BE2C (cell line): ENCODE measurements at places on chromosomes 13 and 19.

- DNase-seq, result no peak
These were observed 305.9 kb downstream of the KLF5 start for GRCh38 chr13:73364736-73365135.

DNA sequence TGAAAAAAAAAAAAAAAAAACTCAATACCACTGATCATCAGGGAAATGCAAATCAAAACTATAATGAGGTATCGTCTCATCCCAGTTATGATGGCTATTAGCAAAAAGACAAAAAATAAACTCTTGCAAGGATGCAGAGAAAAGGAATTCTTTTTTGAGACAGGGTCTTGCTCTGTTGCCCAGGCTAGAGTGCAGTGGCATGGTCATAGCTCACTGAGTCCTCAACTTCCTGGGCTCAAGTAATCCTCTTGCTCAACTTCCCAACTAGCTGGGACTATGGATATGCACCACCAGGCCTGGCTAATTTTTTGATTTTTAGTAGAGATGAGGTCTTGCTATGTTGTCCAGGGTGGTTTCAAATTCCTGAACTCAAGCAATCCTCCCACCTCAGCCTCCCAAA, 59.5 kb downstream of the MICU2 start:
- no peak for DNase-seq

GRCh38 chr13:77177646-77178045, 149.2 kb downstream of the MYCBP2 start:
- DNase-seq, result no peak

DNA sequence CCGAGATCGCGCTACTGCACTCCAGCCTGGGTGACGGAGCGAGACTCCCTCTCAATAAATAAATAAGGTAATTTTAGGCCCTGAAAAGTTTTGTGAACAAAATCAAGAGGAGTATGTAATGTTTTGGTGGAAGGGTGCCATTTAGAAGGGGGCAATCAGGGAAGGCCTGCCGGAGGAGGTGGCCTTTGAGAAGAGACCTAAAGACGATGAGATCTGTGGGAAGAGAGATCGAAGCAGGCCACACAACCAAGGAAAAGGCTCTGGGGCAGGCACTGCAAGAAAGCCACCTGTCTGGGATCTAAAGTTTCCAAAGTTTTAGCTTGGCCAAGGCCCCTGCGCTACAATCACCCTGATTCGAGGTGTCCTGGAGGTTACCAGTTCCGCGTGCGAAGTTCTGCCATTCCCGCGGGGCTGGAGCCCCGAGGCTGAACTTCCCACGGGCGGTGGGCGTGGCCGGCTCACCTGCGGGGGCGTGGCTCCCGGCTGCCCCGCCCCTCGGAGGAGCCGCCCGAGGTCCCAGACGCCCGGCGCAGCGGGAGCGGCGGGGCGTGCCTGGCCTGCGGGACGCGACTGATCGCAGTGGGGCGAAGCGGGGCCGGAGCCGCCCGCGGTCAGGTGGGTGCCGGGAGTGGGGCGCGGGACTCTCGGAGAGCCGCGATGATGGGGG, at the start of gene KLC3:
Gene KLC3 (plus strand): TSS at position 519 of the 667 bp plus-strand sequence. CDS start 4,792 bp downstream, outside the sequence.
- DNase-seq, result no peak

DNA sequence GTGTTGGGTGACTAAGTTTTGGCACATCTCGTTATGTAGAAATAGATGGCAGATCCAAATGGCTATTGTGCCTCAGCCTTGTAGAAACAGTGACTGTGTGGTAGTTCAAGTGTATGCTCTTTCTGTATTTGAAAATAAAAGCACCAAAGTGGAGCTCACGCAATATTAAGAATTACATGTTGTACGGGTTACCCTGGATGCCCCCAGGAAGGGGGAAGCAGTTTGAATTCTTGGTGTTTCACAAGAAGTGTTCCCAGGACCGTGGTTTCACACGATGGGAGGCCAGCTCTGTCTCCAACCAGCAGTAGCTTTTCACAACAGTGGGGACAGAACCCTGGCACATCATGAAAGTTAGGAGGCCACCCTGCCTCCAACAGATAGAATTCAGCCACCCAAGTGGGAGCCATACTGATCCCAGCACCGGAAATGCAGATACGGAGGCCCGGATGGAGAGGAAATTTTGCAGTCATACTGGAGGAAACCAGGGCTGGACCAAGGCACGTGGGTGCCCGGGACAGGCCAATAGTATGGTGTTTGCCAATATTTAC, 8.9 kb downstream of the FLT1 start:
- no peak for DNase-seq

DNA sequence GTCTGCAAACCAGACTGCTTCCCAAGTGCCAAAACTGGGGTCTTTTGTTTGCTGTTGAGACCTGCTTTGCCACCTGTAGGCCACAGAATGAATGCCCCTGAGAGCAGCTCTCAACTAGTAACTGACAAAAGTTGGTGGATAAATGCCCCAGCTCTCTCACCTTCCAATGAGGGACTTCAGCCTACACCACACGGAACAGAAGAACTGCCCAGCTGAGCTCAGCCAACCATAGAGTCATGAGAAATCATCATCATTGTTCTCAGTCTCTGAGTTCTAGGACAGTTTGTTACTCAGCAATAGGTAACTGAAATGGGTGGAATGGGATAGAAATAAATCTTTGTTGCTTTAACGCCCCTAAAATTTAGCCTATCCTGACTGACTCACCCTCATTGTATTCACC, 59.1 kb upstream of the MRI1 start:
- no peak for DNase-seq

- no peak for DNase-seq
These were observed 15.5 kb downstream of the TEX101 start for GRCh38 chr19:43430142-43430710.

GRCh38 chr13:100273552-100273951, 184.7 kb downstream of the PCCA start:
- DNase-seq, result no peak

DNA sequence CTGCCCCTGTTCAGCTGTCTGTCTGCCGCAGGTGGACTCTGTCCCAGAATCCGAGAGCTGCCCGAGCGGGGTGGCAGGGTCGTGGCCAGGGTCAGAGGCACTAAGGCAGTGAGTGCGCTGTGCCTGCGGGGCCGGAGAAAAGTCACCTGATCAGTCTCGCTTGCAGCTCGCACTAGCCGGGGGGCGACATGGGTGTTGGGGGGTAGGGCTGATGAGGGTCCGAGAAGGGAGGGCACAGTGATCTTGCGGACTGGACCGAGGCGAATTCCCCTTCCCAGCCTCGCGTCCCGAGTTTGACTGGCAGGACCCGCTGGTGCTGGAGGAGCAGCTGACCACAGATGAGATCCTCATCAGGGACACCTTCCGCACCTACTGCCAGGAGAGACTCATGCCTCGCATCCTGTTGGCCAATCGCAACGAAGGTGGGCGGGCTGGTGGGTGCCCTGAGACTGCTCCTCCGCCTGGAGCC, 627 bp downstream of the GCDH start:
- no peak for DNase-seq

DNA sequence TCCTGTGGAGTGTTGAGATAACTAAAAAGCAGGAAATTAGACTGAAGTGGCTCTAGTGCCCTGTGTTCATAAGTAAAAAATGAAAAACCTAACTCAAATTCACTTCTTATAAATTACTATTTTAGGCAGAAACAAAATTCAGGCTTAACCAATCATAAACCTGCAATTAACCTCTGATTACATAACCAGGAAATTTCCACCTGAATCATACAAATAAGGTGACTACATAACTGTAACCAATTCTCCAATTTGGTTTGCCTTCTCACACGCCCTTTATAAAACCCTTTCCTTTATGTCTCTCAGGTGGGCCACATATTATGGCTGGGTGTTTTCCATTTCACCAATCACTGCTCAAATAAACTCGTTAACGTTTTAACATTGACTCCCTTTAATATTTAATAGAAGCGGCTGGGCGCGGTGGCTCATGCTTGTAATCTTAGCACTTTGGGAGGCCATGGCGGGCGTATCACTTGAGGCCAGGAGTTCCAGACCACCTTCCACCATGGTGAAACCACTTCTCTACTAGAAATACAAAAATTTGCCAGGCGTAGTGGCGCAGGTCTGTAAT, 22.9 kb upstream of the ZNF724 start:
- no peak for DNase-seq

DNA sequence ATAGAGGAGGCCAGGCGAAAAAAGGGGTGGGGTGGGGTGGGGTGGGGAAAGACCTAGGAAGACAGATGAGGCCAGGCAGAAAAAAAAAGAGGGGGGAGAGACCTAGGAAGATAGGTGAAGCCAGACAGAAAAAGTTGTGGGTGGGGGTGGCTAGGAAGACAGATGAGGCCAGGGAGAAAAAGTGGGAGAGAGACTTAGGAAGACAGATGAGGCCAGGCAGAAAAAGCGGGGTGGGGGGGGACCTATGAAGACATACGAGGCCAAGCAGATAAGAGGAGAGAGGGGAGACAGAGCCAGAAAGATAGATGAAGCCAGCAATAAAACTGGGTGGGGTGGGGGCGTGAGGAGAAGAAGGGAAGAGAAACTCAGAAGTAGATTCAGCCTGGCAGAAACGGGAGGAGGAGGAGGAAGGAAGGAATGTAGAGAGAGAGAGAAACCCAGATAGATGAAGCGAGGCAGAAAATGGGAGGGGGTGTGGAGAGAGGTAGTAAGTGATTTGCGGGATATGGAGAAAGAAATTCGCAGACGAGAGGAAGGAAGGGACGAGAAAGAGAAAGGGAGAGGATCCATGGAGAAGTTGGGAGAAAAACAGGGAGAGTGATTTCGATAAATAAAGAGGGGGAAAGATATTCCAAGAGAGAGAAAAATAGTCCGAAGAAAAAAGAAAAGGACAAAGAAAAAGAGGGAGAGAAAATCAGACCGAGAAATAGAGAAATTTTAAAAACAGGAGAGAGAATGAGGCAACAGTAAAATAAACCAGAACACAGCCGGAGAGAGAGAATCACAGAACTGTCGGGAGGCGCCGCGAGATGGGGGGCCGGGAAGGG, 12.2 kb upstream of the CACNG6 start:
- no peak for DNase-seq

- DNase-seq, result no peak
These were observed 6.3 kb downstream of the HAUS5 start for GRCh38 chr19:35618857-35619256.

DNA sequence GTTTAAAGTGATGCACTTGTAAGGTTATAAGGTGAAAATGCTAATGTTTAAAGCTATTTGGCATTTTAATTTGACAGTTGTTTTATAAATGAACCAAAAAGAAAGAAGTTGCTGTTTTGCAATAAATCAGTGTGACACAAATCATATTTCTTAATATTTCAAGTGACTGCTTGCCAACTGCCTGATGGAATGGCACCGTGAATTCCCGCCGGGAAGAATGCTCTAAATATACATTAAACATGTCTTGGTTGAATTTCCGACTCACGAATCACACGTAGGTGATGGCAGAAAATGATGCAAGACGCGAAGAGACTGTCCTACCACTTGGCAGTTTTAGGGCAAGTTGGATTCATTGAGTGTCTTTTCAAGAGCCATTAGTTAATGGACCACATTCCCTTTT, 3.1 kb upstream of the GJB2 start:
- DNase-seq, result no peak

- DNase-seq, result no peak
These were observed 32.4 kb downstream of the DHRS12 start for GRCh38 chr13:51771418-51772104.

GRCh38 chr13:21767032-21767431, 96.2 kb downstream of the FGF9 start:
- DNase-seq, result no peak
